ENCODE measurements at places on chromosomes 5 and 9. TPM values are rescaled to one million over a fixed set of nuclear protein-coding genes. Genes with fewer than 3 reads are reported as not detected.

Gene KIF20A
- not detected for total RNA-seq

Gene CSF2
- not detected for total RNA-seq

Gene KIAA0825
- total RNA-seq: 2.3 TPM

Gene PLEKHG4B
- total RNA-seq: 4.0 TPM

Gene IL13
- total RNA-seq: not detected

Measured in stomach (tissue), 19 donors.